Midbrain (tissue), 1 donor: ENCODE measurements at places on chromosomes 12 and 14.

- DNase-seq: no peak
Observed at GRCh38 chr14:27605282-27605681, 1007.4 kb upstream of the NOVA1 start.

DNA sequence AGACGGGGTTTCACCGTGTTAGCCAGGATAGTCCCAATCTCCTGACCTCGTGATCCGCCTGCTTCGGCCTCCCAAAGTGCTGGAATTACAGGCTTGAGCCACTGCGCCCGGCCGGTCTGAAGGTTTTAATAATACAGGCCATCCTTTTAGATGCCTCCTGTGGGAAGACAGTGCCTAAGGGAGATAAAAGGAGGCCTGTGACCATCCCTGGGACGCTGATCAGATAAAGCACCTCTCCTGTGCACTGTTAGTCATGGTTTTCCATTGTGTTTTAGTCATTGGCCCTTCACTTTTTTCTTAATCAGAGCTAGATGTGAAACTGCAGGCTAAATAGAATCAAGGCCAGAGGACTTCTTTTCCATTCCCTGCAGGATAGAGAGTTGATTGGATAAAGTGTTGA lies 7.6 kb upstream of the ACADS start:
- DNase-seq: no peak

GRCh38 chr12:56590237-56590830 lies 39.8 kb downstream of the BAZ2A start:
- DNase-seq: no peak

GRCh38 chr12:65965358-65965757 lies 141.1 kb downstream of the HMGA2 start:
- DNase-seq: no peak

GRCh38 chr12:18982226-18982949 lies 147.1 kb upstream of the PLEKHA5 start:
- no peak for DNase-seq

DNA sequence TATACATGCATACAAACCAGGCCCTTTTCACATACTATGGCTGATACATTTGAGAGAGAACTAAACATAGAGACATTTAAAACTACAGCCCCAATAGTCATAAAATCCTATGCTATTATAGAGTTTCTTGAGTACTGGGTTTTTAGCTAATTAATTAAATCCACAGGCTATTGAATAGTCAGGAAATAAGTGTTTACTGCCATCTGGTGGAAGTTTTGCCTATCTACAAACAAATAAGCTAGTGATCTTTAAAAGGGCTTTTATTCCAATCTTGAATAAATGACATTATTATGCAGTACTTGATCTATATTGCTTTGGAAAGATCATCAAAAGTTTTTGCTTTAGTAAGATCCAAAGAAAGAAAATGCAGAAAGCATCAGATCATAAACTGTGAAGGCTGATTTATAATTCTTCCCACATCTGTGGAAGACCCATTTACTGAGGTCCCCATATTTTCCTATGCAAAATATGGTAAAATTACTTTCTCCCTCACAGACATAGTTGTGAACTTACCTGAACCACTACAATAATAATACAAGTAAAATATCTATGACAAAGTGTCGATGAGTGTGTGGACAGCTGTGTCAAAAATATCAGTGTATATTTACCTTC lies 131.3 kb downstream of the ITPR2 start:
- DNase-seq: peak; percentile 64

DNA sequence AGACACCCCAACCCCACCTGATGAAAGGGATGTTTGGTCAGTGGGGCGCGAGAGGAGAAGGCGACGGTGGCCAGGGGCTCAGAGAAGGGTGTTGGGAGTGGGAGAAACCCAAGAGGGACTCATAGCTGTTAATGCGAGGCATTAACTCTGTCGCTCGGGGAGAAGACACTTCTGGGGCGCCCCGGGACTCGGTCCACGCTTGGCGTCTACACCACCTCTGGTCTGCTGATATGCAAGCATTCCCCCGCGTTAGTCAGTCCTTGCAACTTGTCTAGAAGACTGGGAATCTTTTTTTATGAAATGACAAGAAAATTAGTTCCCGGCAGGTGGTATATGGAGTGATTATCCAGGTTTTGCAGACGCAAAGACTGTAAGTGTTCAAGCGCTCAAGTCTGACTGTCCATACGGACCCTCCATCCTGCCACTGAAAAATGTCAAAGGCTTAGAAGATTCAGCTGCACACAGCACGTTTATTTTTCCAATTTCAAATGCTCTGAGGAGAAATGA lies 360 bp upstream of the SLC35F4 start:
- no peak for DNase-seq

GRCh38 chr12:4591180-4591687 lies 29.2 kb downstream of the DYRK4 start:
- DNase-seq: no peak

- no peak for DNase-seq
Observed at GRCh38 chr14:85728476-85729065, 198.6 kb downstream of the FLRT2 start.

GRCh38 chr14:38213001-38213400 lies 5.3 kb downstream of the SSTR1 start:
- no peak for DNase-seq

- DNase-seq: no peak
Observed at GRCh38 chr14:92534932-92535643, 21.5 kb downstream of the RIN3 start.

DNA sequence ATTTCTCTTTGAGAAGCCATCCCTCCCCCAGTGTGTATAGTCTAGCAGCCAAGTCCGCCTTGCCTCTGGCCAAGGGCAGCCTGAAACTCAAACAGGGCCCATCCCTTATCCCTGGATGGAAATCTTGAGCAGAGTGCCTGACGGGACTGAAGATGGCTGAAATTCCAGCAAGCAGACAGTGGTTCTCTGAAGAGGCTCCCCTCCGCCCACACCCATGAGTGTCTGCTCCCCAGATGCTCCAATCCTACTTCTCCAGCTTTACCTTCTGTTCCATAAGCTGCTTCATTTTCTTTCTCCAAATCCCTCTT lies 396.2 kb downstream of the NUAK1 start:
- no peak for DNase-seq

DNA sequence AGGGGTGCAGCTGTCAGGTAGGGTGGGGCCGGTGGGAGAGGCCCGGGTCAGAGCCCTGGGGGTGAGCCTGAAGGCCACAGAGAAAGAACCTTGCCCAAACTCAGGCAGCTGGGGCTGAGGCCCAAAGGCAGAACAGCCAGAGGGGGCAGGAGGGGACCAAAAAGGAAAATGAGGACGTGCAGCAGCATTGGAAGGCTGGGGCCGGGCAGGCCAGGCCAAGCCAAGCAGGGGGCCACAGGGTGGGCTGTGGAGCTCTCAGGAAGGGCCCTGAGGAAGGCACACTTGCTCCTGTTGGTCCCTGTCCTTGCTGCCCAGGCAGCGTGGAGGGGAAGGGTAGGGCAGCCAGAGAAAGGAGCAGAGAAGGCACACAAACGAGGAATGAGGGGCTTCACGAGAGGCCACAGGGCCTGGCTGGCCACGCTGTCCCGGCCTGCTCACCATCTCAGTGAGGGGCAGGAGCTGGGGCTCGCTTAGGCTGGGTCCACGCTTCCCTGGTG lies 10.5 kb downstream of the MMP14 start:
- no peak for DNase-seq

GRCh38 chr12:39127401-39127800 lies 222.0 kb upstream of the CPNE8 start:
- no peak for DNase-seq

GRCh38 chr12:132380641-132381040 lies 51.3 kb upstream of the GALNT9 start:
- DNase-seq: no peak

GRCh38 chr12:26499979-26500640 lies 304.7 kb downstream of the SSPN start:
- no peak for DNase-seq

DNA sequence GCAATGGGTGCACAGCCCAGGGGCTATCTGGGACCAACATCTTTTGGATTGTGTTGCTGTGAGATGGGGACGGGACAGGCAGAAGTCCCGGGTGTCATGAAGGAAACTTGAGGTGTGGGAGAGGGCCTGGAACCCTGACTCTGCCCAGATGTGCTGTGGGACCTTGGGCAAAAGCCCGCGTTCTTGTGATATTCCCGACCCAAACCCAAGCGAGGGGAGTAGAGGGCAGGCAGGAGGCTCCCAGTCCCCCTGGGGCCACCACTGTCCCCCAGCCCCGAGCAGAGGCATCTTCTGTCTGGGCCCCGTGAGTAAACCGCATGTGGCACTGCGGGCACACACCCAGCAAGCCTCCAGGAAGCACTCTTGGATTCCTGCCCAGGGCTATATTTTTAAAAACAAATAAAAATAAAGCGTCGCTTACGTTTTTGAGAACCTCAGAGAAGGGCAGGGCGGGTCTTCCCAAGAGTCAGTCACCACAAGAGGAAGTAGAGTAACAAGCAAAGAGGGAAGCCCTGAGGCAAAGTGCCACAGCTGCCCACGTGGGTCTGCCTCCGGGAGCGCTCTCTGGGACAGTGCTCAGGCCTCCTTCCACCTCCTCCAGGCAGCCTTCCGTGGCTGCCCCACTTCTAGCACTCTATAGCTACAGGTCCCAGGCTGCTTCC lies 39.5 kb downstream of the BEGAIN start:
- DNase-seq: peak; percentile 12

DNA sequence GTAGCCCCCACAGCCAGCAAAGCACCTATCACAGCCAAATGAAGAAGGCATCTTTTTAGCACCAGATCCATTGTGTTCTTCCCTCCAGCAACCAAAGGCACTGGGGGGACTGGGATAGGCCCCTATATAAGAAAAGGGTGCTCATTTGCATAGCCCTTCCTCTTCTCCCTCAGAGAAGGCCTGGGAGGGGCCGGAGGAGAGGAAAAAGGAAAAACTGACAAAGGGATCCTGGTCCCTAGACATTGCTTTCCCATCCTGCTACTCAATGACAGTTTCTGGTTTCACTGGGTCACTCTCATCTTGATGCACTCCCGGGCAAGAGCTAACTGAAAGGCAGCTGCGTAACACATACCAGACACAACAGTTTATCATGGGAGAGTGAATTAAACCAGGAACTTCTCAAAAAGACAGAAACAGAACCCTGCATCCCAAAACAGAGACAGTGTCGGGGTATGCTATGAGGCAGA lies at the start of gene PMEL:
Gene PMEL, minus strand, starts transcription at position 102 of the 467 bp plus-strand sequence. Its CDS starts 31 bp downstream, at position 71.
- no peak for DNase-seq

DNA sequence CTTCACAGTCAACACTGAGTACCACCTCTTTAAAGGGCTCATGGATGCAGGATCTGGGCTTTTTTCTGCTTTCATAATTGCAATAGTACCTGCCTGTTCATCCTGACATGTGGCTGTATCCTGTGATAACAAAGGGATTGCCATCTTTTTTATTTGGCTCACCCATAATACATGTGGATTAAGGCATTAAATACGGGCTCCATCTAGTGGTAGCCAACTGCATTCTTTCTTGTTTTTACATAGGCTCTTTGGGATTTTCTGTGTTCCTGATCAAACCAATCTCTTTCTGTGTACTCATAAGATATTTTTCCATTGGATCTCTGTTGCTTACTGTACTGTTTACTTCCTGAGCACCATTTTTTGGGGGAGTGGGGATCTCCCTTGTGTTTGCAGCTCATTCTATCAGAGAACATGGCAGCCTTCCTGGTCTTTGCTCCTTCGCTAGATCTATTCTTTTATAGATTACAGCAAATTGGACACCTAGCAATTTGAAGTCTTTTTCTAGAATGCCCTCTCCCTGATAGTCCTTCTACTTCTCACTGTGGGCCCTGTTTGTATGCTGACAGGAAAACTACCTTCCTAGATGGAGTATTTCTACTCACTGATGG lies 723.4 kb upstream of the MDGA2 start:
- peak; percentile 55 for DNase-seq
